ENCODE measurements at places on chromosomes 1 and 21.

GRCh38 chr1:43774359-43774758 is 67.0 kb downstream of the ST3GAL3 start:
- DNase-seq, result no peak

DNA sequence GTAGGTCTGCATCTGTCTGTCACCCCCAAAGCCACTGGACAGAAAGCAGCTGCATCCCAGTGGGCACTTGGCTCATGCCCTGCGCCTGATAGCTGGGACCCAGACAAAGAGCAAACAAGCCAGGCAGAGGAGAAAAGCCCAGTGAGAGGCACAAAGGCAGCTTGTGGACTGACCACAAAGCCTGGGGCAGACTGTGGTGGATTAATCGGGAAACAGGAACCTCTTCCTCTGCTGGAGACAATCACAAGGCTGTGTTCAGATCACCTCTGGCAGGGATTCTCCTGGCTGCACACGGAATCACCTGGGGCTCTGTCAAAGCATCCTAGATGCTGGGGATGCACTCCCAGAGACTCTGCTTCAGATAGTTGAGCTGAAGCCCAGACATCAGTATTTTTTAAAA is 15.2 kb upstream of the GJB5 start:
- DNase-seq, result no peak

- no peak for DNase-seq
Observed at GRCh38 chr1:207004931-207005830, 27.4 kb downstream of the C1orf116 start.

DNA sequence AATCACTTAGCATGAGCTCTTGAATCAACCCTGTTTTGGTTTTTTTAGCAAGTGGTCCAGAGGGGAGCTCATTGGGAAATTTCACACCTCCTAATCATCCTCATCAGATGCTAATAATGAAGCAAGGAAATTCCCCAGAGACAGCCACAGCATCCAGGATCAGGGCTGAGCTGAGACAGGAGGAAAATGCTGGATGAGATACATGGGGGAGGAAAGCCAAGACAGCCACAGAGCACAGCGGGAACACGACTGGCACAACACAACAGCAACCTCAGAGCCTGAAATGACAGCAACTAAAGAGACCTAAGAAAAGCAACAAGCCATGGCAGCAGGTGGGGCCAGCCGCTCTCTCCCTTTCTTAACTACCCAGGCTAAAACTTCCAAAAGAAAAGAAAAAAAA is 70.4 kb downstream of the UBR4 start:
- DNase-seq, result no peak

DNA sequence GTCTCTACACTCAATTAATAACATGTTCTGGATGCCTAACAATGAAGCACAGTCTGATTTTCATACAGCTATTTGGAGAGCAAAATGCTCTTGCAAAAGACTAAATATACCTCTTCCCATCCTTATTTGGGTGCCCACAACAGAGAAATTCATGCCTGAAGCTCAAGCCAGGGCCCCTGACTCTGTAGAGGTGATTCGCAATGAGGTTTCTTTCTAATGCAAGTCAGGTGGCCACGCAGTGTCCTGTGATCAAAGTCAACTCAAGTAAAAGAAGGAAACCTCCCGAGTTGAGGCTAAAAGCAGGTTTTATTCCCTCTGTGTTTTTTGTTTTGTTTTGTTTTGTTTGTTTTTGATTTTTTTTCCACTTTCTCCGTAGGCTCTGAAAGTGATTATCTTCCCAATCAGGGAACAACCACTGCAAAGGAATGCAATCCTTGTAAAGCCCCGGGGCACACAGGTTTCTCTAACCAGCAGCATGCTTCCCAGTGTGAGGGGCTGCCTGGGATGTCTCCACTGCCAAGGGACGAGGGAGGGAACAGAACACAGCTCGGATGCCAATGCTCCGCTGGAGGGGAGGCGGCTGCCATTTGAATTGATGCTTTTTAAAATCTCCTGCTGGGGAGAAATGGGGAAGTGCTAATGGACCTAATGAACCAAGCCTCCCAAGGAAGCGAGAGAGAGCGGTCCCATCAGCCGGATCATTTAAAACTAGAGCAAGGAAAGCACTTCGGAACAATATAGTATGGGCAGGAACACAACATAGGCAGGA is 73.8 kb upstream of the SSX2IP start:
- no peak for DNase-seq

- no peak for DNase-seq
Observed at GRCh38 chr1:66489972-66490601, 43.9 kb upstream of the SGIP1 start.

DNA sequence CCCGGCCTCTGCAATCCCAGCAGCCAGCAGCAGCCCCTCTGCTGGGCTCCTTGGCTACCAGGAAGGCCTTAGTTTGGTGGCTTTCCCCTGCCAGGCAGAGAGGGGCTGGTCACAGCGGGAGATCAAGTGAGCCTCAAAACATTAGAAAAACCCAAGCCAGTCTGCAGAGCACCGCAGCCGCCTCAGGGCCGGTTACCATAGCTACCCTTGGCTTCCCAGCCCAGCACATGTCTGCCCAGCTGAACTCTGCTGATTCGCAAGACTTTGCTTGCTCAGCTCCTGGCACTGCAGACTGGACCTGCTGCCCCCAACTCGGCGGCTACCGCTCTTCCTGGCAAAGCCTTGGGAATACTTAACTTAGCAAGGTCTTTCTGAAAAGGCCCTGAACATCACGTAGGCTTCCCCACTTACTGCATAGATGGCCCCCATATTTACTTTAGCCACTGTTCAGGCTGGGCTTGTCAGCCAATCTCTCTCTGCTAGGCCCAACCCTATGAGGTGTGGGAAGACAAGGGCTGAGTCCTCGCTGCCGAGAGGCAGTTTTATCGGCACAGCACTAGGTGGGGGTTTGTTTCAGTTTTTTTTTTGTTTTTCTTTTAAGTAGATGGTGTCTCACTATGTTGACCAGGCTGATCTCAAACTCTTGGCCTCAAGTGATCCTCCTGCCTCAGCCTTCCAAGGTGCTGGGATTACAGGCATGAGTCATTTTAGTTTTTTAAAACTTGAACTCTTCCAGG is 28.6 kb upstream of the PLEKHG5 start:
- DNase-seq, result no peak

- DNase-seq, result no peak
Observed at GRCh38 chr1:183444243-183444642, 26.1 kb upstream of the NMNAT2 start.

GRCh38 chr1:194477908-194478307 is 1291.5 kb upstream of the B3GALT2 start:
- no peak for DNase-seq

DNA sequence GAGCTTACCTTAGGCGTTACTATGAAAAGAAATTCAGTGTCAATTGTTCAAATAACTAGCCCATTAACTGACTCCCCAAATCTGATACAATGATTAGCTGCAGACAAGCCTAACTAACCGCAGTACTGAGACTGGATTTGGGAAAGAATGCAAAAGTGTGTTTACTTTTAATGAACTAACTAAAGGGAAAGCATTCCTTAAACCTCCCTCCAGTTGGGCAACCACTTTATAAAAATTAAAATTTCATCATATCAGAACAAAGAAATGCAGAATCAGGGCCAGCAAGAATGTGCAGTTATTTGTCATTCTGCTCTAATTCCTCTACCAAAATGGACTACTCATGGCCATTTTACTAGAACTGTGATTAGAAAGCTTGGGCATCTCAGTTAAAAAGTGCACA is 11.7 kb upstream of the NR5A2 start:
- DNase-seq, result no peak

GRCh38 chr1:219837274-219837993 is 90.9 kb downstream of the SLC30A10 start:
- DNase-seq, result no peak

GRCh38 chr1:167623951-167624350 is 6.1 kb upstream of the RCSD1 start:
- DNase-seq, result no peak

- DNase-seq, result no peak
Observed at GRCh38 chr1:25872713-25873112, 2.8 kb downstream of the PAQR7 start.

DNA sequence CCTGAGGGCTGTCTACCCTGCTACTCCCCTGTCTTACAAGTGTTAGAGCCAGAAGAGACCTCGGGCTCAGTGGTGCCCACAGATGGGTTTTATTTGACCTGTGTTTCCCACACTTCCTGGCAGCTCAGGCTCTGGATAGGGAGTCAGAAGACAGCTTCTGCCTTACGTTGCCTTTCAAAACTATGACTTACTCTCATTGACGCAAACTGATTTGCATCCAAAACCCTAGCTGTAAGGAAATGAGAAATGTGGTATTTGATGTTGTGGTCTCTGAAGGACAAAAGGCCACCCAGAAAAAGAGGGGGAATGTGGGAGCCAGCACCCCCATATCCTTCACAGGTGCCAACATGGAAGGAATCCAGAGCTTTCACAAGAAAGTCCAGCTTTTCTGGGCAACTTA is 180.2 kb downstream of the ATG4C start:
- no peak for DNase-seq

DNA sequence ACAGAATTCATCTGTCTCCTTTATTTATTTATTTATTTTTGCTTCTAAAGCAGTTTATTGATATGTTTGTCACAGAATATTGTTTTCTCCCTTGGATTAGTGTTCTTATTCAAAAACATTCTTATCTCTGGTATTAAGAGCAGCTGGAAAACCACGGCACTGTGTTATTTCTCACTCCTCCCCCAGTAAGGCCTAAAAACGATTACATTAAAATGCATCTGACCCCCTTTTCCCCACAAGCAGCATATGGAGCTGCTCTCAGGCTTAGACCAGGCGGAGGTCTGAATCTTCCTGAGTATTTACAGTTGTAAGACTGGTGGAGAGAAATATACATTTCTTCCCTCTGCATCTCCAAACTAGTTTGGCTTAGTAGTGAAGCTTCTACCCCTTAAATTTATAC is 86.8 kb downstream of the HLX start:
- DNase-seq, result no peak

DNA sequence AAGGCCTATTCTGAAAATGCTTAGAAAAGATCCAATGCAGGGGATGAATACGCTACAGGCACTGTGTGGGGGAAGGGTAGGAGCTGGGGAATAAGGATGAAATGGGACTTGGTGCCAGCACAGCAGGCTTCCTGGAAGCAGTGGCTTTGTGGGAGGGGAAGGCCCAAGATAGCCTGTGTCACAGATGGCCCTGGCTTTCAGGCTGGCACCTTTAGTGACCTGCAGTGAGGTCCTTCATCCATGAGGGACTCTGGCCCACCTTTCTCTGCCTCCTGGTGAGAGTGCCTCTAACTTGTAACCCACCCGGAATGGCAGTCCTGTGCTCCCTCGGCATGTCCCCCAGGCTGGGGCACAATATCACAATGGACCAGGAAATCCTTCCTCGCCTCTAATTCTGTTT is 919 bp downstream of the CHI3L1 start:
- no peak for DNase-seq

DNA sequence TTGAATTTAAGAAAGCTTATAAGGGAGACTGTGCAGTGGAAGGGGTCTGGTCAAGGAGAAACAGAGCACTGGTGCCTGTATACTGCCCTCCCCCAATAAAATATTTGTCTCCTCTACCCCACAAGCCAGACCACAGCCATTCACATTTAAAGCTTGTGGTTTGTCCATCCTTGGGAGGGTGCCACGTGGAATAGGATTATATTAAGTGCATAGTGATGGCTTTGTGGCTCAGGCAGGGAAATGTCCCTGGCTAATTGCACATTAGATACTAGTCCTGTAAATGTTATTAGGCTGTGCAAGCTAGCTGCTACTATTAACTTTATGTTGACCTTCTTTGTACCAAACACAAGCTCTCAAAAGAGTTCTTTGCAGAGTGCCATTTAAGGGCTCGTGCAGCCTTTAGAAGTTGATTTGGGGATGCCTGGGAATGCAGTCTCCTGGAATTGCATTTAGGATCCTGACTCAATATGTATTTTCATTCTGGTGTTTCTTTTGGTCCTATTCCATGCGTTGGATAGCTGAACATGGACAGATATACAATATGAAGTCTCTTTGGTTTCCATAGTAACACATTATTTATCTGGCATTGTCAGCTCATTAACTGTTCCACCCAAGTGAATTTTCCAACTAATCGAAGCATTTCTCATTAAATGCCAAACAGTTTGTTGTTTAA is 210.6 kb downstream of the ROR1 start:
- no peak for DNase-seq

DNA sequence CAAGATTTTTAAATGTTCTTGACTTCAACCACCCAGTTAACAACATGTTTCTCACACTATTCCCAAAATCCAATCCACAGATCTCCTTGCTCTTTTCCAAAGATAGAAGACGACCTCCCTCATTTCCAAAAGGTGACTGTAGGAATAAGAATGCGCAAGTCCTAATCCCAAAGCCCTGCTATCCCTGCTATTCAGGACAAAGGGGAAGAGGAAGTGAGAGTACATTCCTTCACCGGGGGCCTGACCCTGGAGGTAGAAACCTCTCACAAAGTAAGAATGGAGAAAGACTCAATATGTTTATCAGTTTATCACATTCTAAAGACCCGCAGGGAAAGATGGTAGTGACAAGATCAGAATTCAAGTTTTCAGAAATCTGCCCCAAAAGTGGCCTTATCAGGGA is 55.7 kb downstream of the PLEKHA6 start:
- DNase-seq, result no peak

- DNase-seq, result no peak
Observed at GRCh38 chr1:99754697-99755096, 11.7 kb downstream of the FRRS1 start.

DNA sequence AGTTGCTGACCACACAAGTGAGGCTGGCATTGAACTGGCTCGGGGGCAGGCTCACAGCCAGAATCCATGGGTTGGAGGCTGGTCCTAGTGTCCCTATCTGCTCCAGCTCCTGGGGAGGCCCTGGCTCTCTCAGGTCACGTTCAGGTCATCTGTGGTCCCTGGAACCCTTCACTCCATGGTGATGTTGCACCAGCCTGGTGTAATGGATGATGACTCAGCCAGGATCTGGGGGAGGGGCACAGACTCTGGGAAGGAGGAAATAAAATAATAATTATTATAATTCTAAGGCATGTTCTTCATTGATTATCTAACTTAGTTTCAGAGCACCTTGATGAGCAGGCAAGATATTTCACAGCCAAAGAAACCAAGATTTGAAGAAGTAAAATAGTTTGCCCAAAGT is 26.6 kb upstream of the FCRL4 start:
- DNase-seq, result no peak

DNA sequence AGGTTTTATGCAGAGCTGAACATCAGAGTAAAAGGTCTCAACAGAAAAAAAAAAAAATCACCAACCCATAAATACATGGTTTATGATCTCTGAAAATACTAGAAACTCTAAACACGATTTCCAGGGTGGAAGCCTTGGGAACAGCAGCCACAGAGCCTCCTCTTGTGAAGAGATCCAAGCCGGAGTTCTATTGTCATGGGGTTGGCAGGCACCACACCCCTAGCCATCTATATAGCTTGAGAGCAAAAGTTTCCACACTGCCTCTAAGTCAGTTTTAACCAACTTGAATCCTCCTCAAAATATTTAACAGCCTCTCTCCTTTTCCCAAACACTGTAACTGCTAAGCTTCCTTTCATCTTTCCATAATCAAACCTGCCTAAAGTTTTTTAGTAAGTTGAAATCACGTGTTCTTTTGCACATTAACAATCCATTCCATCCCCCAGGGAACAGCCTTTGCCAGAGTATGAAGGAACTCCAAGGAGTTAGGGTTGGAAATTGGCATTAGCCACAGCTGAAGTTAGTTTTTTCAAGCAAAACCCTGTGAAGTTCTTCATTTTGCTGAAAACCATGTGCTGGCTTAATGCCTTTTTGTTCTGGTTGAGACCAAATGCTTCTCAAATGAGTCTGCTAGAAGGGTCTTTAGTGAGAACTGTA is 13.8 kb upstream of the SEC16B start:
- DNase-seq, result no peak

GRCh38 chr1:30790850-30791778 is 33.5 kb upstream of the LAPTM5 start:
- DNase-seq, result no peak

Measured in stimulated activated CD4-positive, alpha-beta T cell treated with anti-CD3 and anti-CD28 coated beads, Interleukin-4, amount 100 ng/mL, for 4 hours (primary cell).